Cortex of kidney (tissue), 1 donor: ENCODE measurements at places on chromosomes 7 and 10.

DNA sequence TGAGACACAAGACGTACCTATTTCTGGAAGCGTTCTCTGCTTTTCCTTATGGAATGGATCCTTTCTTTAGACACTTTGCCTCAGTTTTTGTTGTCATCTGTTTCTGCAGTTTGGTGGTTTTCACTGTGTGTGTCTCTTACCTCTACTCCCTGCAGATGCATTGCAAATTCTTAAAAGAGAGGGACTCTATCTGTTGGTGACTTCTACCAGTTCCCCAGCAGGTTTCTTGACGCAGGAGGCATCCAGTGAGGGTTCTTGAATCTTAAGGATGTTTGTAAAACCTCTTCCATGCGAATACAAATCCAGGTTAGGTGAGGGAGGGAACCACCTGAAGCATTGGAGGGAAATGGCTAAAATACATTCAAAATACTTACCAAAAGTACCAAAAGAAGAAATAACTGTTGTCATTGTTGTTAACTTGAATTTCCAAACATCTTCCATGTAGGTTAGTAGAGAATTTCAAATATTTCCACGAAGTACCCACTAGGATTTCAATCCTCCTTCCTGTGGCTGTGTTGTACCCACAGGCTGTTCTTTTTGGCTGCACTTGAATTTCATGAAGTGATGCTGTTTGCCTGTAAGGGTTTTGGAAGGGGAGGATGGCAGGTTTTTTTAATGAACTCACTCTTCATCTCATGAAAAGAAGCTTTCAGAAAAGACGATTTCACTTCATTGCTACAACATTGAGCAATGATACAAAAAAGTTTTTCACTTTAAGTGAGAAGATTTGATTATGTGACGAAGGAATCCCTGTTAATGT, 32.2 kb downstream of the PLXDC2 start:
- DNase-seq = no peak

- DNase-seq = no peak
Measured at GRCh38 chr7:119684763-119685162, 588.2 kb upstream of the KCND2 start.

DNA sequence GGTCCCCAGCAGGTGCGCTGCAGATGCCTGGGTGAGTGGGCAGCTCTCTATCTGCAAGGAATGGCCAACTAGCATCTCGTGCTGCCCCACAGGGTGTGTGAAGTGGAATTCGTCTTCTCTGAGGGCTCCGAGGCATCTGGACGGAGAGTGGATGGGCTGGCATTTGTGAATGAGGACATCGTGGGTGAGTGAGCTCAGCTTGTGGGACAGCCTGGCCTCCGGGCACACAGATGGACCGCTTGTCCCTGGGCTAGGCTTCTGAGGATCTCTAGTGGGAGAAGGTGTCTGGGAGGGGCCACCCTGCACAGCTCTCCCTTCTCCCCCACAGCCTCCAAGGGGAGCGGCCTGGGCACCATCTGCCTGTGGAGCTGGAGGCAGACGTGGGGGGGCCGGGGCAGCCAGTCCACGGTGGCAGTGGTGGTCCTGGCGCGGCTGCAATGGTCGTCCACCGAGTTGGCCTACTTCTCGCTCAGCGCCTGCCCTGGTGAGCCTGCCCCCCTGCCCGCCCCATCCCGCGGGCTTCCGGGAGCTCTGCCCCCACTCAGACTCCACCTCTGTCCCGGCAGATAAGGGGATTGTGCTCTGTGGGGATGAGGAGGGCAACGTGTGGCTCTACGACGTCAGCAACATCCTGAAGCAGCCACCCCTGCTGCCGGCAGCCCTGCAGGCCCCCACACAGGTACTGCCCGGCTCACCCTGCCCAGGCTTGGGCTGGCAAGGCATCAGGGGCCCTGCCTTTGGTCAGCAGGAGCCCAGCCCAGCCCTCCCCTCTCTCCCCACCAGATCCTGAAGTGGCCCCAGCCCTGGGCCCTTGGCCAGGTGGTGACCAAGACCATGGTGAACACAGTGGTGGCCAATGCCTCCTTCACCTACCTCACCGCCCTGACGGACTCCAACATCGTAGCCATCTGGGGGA, 6.3 kb downstream of the POLR2J start:
- no peak for DNase-seq

DNA sequence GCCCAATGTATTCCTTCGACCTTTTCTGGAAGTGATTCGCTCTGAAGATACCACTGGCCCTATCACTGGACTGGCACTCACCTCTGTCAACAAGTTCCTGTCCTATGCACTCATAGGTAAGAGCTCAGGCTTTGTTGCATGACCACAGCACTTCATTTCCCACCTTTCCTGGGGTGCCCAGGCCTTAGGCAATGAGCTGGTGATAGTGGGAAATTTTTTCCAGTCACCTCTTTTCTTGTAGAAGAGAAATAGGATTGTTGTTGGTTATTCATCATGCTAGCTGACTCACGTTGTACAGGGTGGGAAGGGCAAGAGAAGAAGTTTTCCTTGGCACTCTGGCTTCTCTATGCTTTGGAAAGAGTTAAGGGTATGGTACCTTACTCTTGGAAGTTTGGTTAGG, 51.4 kb upstream of the NFKB2 start:
- no peak for DNase-seq

DNA sequence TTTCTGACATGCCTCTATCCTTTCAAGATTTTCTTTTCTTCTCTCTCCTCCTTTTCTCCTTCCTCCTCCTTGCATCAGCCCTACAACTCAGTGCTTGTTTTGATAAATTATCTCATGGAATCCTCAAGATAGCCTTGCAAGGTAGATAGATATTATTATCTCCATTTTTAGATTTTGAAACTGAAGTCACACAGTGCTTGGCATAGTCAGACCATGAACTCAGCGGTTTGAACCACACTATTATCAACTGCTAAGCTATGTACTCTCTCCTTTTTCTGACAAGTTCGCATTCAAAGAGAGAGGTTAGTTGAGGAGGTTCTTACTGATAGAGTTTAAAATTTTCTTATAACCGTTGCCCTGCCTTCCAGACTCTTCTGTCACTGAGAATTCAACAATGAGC, 79.1 kb downstream of the SUGCT start:
- DNase-seq = no peak

- DNase-seq = no peak
Measured at GRCh38 chr7:158549616-158550393, 37.8 kb downstream of the PTPRN2 start.

DNA sequence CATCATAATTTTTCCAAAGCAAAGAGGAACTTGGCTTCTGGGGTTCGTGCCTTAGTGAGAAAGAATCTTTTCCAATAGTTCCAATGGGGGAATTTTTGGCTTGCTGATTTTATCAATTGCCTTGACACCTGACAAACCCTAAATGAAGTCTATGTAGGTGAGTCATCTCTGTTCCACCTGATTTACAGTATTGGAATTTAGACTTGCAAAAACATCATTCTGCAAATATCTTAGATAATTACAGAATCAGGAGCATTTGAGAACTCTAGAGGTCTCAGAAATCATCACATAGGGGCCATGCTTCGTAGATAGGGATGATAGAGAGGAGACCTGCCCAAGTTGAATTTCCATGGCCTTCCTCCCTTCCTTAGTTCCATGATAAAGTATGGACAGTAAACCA, 9.3 kb downstream of the SLC35G1 start:
- DNase-seq = no peak

- DNase-seq = no peak
Measured at GRCh38 chr7:148437043-148437442, 153.5 kb upstream of the C7orf33 start.

DNA sequence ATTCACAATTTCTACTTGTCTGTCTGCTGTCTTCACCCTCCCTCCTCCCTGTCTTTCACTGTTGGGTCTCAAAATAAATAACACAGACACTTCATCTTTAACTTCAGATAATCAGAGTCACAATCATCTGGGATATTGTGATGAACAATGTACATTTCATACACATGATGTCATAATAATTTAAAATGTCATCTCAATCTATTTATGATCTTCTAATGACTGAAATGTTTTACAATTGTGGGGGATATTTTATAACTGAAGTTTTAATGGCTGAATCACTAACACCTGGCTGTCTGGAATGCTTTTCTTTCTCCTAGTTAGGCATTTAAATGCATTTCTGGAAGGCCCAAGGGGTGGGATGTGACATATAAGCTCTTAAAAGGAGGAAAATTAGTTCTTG, 859.8 kb downstream of the LRMDA start:
- no peak for DNase-seq

GRCh38 chr7:123635551-123636359, 19.9 kb upstream of the LMOD2 start:
- no peak for DNase-seq

DNA sequence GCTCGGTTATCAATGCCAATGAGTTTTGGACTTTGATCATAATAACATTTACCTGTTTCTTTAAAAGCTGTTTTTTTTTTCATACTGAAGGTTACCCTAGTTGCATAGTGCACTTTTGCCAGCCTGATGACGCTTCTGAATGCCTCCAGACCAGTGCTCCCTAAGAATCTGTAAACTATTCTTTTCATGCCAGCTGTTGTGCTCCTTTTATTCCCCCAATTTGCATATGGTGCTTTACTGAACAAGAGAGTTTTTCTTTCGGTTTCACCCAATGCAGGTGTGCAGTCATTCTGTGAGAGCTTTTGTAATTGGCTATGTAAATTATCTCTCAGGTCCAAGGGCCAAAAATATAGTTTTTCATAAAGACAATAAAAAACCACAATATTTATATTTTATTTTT, 48.1 kb upstream of the GLCCI1 start:
- DNase-seq = no peak

DNA sequence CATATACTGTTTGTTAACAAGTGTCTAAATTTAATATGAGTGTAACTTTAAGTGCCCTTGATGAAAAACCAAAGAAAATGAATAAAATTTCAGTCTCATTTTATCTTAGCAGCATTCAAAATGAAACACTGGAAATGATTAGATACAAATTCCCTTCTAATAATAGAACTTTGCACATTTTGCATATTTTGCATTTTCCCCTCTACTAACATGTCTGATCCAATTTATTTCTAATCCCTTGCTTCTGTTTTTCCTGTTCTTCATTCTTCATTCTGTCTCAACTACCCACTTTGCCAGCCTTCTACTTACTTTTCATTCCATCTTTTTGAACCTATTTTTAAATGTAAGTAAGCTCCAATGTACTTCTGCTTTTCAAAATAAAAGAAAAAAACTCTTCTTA, 42.7 kb upstream of the SEMA3D start:
- DNase-seq = no peak

- no peak for DNase-seq
Measured at GRCh38 chr10:76459016-76459730, 1027.7 kb downstream of the LRMDA start.

GRCh38 chr7:1664711-1665548, 5.1 kb upstream of the ELFN1 start:
- DNase-seq = no peak

DNA sequence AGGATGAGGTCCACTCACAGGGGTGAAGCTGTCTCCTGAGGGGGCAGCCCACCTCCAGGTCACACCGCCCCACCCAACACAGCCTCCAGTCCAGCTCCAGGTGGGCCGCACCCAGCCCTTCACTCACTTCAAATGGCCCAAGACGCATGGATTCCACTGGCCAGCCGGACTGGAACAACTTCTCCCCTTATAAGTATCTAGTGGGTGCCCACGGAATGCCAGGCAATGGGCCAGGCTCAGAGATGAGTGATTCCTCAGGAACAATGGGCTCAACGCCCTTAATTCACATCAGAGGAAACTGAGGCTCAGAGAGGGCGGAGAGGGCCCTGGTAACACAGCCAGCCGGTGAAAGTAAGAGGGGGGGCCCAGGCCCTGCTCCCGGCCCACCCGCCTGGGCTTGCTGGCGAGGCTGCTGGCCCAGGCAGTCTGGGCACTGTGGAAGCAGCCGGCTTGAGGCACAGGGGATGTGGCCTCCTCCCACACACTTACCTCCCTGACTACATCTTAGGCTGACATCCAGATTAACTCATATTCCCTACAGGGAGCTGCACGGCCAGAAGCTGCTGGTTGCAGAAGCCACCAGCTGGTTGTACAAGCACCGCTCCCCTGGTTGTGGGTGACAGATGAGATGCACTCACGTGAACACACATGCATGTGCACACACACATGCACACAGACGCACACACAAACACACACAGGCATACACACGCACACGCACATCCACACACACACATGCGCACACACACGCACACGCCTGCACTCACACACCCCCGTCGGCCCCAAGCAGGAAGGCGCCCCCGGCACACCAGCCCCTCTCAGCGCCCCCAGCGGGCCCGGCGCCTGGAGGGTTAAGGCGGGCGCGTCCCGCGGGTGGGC, 1.0 kb upstream of the FAM20C start:
- DNase-seq = no peak

DNA sequence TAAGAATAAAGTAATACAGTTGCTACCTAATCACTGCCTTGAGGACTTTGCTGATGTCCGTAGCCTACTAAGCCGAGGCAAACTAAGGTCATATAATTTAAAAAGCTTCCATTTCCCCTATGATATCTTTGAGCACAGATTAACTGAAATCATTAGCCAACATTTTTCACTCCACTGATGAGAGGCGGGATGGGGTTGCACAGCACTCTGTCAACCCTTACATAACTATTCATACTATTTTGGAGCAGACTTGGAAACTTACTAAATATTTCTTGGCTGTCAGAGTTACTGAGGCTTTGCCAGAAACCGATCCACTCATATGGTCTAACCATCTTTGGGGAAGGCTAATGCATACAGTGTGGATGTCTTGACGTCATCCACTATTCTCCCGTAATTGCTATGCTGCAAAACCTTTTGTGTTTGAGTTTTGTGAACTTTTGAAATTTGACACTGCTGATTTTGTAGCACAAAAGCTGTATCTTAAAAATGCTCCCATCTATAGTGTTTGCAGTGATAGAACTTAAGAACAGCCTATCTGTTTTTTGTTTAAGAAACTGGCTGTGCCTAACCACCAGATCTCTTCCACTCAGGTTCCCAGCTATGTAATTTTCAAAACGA, 248.7 kb downstream of the TSPAN12 start:
- DNase-seq = no peak

- DNase-seq = no peak
Measured at GRCh38 chr7:44307905-44308595, 17.3 kb downstream of the CAMK2B start.

DNA sequence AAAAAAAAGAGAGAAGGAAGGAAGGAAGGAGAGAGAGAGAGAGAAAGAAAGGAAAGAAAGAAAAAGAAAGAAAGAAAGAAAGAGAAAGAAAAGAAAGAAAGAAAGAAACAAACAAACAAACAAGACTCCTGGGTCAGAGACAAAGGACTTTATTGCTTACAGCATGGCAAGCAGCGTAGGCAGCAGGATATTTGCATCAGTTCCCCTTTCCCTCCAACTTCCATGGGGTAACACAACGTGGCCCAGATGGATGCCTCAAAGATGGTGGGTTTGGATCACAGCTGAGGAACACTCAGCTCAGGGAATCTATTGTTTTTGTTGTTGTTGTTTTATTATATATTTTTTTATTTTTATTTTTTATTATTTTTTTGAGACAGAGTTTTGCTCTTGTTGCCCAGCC, 128.5 kb upstream of the VKORC1L1 start:
- DNase-seq = no peak

- no peak for DNase-seq
Measured at GRCh38 chr10:42864575-42864974, 82.0 kb downstream of the BMS1 start.

DNA sequence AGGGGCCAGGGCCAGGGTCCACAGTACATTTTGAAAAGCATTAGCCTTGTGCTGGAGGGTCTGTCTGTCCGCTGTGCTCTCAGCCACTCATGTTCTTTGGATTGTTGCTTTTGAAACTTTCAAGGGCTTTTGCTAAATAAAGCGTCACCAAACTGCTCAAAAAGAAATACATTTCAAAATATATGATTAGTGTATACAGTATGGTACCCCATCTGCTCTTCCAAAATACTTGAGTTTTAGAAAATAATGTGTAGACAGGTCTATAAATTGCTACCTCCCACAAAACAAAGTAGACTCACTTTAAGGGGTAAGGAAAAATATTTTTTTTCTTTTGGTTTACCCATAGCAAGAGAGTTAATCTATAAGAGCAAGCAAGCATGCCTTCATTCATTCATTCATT, 194.3 kb upstream of the AOAH start:
- no peak for DNase-seq
